ENCODE measurements at places on chromosomes 2 and 18.

DNA sequence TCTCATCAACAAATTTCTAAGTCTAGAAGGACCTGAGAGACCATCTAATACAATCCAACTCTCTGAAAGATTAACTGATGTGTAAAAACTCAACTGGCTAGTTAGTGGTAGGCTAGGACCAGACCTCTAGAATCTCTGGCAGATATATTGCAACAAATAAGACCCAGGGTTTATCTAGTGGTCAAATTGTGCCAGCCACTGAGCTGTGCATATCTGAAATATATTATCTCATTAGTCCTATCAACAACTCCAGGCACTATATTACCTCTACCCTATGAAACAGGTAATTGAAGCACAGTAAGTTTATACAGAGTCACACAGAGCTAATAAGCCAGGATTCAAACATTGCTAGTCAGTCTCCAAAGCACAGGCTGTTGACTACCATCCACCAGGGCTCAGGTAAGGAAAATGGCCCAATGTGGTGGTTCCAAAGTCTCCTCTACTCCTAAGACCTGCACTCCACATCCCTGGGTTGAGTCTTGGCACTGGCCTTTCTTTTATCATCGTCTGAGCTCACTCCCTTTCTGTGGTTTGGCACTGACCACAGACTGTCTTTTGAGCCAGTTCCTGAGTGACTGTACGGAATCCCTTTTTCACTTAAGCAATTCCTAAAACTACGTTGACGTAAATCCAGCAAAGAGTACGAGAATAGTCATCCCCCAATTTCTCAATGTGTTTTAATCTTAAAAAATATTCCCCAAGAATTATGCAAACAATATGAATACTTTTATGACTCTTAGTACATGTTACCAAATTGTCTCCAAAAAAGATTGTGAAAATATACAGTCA lies 11.9 kb upstream of the PID1 start:
- DNase-seq = no peak

- DNase-seq = no peak
Observed at GRCh38 chr2:197245829-197246804, 64.5 kb downstream of the ANKRD44 start.

- no peak for DNase-seq
Observed at GRCh38 chr18:62659698-62660097, 55.6 kb upstream of the PHLPP1 start.

DNA sequence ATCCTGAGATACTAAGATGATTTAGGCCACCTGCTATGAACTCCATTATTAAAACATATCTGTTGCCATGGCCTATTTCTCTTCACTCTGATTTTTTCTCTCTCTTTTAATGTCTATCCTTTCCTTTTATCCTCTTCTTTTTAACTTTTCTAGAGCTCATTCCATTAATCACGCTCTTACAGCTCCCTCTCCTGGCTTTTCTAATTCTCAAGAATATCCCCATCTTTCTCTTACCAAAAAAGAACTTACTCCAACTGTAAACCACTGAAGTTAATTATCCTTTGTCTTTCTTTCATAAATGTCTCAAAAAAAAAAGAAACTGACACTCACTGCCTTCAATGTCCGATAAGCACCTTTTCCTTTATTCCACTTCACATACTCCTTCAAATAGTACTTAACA lies 7.9 kb downstream of the PPP3R1 start:
- no peak for DNase-seq

DNA sequence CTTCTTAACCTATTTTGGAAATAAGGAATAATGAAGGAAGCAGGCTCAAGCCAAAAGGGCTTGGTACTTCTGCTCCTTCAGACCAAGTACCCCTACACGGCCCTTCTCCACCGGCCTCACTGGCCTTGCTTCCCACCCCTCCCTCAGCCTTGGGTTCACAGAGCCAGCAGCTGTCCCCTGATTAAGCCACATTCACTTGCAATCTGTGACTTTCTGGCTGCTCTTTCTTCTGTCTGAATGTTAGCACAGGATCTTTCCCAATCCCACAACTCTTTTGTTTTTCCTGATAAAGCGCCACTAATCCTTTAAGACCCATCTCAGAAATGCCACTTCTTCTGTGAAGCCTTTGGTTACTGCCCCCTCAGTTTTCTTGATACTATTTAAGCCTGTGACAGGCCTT lies 52.4 kb downstream of the REEP1 start:
- DNase-seq = no peak

DNA sequence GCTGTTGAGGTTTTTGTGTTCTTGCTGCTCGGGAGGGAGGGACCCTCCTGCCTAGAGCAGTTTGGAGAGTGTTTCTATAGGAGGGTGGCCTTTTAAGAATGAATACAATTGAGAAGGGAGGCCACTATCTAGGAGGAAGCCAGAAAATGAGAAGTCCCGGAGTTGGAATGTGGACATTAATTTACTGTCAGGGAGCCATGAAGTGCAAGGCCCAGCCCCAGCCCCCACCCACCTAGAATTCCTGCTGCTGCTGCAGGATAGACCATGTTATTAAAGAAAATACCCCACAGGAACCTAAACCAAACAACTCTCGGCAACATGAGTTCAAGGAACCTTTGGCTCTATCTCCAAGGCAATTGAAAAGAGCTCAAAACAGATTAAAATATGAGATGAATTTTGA lies 46.0 kb downstream of the ZBTB7C start:
- DNase-seq = no peak

- no peak for DNase-seq
Observed at GRCh38 chr2:30303095-30303494, 71.8 kb downstream of the LBH start.

DNA sequence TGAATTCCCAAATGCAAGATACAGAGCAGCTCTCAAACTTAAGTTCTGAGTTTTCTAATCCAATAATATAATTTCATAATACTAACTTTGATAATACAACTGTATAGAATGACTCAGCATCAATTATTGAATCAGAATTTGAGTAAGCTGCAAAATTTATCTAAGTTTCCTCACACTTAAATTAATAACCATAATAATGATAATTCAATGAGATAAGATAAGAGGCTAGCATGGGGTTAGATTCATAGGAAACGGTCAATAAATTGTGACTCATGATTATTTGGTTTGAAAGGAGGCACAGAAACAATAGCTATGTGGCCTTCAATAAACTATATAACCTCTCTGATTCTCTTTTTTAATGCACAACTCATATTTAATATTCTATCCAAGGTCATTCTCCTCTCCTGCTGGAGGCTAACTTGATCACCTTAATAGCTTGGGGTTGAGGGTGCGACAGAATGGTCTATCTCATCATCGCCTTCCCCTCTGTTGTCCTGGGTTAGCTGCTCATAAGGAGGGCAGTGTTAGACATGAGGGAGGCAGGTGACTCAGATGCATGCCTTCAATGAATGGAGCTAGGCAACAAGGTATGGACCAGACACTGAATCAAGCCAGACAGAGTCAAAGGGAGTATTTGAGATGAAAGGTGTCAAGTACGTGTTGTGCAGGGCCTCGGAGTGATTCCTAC lies 36.2 kb upstream of the BMP10 start:
- peak; percentile 3 for DNase-seq

DNA sequence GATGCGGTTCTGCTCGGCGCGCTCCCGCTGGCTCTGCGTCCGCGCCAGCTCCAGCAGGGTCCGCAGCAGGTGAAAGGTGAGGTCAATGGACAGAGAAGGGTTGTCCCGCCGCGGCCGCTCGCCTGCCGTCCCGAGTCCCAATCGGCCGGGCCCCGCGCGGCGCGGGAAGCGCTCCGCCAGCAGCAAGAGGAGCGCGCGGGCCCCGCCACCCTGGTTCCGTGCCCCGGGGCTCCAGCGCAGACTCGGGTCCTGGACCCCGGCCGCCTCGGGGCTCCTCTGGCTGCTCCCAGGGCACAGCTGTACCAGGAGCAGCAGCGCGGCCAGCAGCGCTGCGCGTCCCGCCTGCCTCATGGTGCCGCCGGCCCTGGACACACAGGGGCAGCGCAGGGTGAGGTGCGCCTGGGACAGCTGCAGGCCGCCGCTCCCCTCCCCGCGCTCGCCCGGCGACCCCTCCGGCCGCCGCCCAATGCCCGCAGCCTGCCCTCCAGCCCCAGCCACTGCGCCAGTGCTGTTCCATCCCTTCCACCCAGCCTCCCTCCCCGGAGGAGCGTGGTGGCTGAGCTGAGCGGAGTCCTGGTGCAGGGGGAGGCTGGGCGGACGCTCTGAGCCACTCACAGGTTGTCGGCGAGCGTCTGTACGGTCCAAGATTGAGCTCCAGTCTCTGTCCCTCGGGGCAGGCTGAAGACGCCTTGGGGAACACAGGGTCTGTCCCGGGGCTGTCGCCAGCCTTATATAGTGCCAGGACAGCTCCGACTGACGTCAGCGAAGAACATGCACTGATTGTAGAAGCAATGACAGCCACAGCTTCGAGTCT lies 493 bp downstream of the UCN start:
- no peak for DNase-seq

DNA sequence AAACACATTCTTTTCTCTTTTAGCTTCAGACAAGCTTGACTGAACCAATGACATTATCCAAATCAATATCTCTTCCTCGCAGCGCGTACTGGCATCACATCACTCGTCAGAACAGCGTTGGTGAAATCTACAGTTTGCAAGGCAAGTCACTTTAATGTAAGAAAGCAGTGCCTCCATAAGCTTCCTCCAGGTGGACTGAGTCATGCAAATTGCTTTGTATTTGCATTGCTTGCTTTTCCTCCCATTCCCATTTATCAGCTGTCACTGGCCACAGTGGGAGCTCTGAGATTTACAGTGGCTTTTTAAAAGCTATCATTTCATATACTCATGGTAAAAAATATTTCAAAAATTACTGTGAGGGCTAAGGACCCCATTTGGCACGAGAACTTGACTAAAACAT lies 189.9 kb downstream of the CD226 start:
- no peak for DNase-seq

GRCh38 chr18:72612894-72613533 lies 68.9 kb upstream of the CBLN2 start:
- DNase-seq = no peak

DNA sequence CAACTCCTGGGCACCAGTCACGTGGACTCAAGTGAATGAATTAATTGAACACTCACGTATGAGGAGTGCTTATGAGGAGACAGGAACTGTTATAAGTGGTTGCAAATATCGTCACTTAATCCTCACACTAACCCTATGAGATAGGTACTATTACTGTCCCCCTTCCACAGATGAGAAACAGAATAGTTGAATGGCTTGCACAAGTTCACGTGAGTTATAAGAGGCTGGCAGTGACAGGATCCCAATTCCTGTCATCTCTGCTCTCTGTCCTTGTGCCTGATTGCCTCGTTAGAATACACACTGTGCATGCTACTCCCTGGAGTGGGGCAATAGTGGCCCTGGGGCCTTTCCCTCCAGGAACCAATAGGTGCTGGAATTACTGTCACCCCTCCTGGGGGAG lies 253.5 kb downstream of the DYSF start:
- DNase-seq = no peak

DNA sequence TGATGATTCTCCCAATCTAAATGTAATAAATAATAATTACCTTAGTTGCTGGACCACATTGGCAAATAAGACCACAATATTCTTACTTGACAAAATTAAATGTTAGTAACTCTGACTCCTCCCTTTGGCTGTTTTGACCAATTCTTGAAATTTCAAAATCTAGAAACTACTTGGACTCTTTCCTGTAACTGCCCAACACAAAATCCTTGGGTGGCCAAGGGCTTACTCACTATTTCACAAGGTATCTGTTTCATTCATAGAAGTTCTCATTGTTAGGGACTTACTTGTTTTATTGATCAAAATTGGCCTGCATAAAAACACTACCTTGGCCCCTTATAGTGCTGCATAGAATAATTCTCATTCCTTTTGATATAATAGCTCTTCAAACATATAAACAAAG lies 19.4 kb downstream of the CDH20 start:
- DNase-seq = no peak

- peak; percentile 4 for DNase-seq
Observed at GRCh38 chr2:212021947-212022346, 516.7 kb downstream of the ERBB4 start.

DNA sequence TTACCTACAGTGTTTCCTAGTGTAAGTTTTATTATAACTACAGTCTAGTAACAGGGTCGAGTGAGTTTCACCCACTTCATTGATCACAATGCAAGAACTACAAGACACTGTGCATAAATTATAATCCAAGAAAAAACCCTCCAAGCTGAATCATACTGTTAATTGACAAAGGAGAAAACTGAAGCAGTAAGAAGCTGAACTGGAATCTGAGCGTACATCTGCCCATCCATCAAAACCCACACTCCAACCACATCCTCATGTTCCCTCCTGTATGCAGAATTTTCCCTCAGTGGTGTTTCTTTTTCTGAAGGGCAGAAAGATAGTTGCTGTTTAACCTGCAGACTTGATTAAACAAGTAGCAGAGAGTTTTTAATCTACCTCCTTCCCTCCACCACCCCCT lies 49.5 kb upstream of the KIDINS220 start:
- no peak for DNase-seq

DNA sequence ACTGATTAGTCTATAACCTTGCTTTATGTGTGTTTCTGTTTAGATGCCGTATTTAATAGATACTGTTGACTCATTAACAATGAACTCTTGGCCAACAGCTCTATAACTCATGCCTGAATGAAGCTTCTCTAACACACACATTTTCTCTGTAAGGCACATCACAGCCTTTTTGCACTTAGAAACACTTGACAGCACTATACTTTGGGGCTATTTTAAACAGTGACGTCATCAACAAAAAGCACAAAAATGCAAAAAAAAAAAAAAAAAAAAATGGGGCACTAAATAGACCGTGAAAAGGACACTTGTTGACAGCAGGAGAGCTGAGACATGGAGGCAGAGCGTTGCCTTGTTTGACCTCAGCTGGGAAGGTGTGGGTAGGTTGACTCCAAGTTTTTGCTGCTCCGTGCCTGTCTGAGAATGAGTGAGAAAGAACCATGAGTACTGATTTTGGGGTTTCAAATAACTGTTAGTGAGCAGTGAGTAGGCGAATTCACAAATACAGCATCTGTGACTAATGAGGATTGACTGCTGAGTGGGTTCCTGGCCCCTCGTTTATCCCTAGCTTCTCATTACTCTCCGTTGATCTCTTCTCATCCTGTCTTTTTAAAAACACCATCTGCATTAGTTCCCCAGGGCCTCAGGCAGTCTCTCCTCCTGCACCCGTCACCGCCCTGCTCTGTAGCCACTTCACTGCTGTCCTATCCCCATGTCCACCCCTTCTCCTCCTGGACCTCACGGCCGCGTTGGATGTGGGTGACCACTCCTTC lies 24.4 kb downstream of the SPP2 start:
- DNase-seq = no peak

DNA sequence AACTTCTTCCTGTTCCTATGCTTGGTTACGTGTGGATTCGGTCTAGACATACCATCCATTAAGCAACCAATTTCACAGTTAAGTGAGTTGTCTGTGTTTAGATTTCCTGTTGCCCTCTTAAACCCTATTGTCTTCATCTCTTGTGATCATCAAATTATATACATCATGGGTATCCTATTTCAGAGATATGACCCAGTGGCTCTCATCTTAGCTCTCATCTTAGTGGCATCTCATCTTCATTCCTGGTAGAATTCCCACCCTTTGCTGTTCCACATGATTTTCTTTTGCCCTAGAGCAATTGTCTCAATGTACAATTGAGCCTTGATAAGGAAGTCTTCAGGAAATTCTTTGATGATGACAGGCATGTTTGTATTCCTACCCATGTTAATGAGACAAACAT lies 29.4 kb upstream of the FN1 start:
- peak; percentile 94 for DNase-seq
